KG1 (cell line): ENCODE measurements at places on chromosomes 4 and X.

DNA sequence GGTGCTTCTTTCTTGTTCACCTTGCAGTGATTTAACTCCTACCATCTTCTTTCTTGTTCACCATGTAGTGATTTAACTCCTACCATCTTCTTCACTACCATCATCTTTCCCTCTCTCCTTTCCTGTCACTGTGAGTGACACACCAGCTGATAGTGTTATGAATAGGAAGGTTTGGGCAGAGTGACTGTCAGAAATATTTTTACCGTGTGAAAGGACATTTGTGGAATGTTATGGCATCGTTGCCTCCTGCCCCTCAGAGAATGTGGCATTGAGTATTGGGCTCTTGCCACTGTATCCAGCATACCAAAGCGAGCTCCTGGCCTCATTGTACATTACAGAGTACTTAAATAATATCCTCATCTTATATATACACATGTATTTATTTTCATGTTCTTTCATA is 90.8 kb upstream of the AMOT start:
- DNase-seq = no peak

DNA sequence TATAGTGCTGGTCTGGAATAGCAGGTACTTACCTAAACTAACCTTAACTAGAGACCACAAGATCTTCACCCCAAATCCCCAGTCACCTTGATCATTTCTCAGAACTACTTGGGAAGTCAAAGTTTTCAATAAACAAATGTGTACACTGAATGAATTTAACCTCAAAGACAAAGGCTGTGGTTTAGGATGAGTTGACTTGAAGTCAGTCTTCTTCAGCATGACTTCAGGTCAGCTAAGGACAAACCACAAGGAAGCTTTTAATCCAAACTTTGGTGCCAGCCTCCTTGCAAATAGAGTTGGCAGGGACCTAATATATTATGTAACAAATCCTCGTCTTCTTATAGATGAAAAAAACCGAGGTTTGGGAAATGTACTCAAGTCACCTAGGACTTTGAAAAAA is 21.2 kb upstream of the VCX2 start:
- DNase-seq = no peak

- DNase-seq = no peak
Measured at GRCh38 chrX:8897259-8897658, 96.1 kb upstream of the FAM9A start.

DNA sequence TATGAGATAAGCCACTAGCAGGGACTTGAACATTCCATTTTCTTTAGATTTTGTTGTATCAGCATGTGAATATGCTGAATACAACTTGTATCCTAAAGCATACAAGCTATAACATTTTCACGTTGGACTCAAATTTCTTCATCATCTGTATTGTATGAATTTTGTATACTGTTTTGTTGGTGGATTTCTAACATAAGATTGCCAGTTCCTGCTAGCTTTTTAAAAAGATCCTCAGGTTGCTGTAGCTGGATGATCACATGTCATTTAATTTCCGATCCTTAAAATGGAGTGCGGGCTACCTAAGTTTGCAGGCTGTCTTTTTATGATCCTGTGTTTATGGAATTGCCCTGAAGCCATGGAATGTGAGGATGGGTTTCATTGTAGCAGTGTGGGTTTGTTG is 6.9 kb downstream of the PDLIM5 start:
- no peak for DNase-seq

- DNase-seq = no peak
Measured at GRCh38 chrX:97931586-97931985, 1047.9 kb downstream of the RPA4 start.

DNA sequence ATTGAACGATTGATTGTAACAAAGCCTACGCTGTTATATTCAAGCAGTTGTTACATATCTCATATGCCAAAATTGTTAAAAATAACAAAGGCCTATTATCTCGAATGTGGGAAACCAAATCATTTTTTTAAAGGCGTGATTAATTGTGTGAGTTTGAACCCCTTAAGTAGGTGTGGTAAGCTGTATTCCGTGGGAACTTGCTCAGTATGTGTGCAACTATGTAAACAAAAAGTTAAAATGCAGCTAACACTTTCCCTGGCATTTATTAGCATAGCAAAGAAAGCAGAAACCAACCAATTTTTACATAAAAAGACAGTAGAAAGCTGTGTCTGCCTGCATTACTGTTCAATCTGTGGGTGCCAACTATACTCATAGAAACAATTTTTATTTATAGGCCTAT is 166.0 kb upstream of the HAND2 start:
- DNase-seq = no peak

- no peak for DNase-seq
Measured at GRCh38 chrX:12617241-12617640, 174.0 kb upstream of the PRPS2 start.
